ENCODE measurements at places on chromosomes 12 and 14. TPM values are rescaled to one million over a fixed set of nuclear protein-coding genes. Genes with fewer than 3 reads are reported as not detected.

The RNASE3 gene
- total RNA-seq, result not detected

The EML5 gene
- total RNA-seq, result 0.44 TPM

The GLS2 gene
- 0.46 TPM for total RNA-seq

The ARHGEF25 gene
- 9.8 TPM for total RNA-seq

The NAV3 gene
- 4.1 TPM for total RNA-seq

Measured in heart right ventricle (tissue), 16 donors.